ENCODE measurements at places on chromosomes 2 and 18.

DNA sequence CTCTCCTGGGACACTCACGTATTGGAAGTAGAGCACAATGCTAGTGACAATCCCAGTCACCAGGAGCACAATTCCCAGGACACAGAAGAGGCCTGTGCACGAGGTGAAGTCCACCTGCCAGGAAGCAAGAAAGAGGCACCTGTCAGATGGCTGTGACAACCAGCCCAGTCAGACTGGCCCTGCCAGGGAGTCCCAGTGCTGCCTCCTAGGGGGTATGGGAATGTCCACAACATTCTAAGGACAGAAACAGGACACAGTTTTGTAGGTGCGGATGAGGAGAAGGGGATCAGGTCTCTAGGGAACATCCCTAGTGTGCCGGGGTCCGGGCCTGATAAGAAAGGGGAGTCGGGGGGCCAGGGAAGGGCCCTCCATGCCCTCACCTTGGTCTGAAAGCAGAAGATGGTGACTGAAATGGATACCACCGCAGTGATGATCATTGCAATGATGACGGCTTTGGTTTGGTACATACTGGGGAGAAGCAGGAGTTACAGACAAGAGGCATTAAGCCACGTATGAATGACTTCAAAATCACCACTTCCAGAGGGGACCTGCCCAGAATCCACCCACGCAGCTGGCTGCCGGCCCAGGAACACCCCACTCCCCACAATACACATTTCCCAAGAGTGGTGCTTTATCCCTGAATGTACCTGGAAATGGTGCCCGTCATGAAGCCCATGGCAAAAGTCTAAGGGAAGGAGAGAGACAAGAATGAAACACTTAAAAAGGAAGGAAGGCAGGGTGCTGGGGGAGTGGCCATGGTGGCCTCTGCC is 6.9 kb downstream of the PNKD start:
- no peak for DNase-seq

DNA sequence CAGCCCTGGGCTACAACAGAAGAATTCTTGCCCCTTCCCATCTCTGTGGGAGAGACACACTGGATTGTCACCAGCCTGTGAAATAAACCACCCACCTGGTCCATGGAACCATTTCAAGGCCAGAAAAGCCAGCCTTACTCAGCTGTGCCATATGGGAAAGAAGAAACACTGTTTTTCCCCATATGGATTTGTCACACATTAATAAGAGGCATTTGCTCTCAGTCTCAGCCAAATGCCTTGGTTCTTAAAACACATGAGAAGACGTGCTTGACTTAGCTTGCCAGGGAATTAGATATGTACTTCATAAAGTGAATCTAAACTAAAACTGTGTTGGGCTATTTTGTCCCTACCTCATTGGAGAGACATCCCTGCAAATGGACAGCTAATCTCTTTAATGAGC is 308.6 kb upstream of the TNP1 start:
- DNase-seq = no peak

- DNase-seq = no peak
Measured at GRCh38 chr2:3141696-3142095, 235.9 kb downstream of the EIPR1 start.

- no peak for DNase-seq
Measured at GRCh38 chr2:217878915-217879590, 123.7 kb downstream of the TNS1 start.

DNA sequence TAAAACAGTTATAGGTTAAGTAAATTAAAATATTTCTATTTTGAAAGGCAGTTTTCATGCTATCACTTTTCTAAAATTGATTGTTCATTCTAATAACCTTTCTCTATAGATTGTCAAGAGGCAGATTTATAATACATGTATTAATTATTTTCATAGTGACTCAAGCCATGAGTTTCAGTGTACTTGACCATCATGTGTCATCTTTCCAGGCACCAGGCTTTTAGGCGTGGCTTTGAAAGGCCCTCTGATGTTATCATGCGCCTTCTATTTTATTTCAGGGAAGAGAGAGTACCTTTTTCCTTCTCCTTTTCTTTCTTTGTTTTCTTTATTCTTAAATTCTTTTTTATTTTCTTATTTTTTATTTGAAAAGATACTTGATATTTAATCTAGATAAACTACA is 128.3 kb upstream of the ETAA1 start:
- no peak for DNase-seq

DNA sequence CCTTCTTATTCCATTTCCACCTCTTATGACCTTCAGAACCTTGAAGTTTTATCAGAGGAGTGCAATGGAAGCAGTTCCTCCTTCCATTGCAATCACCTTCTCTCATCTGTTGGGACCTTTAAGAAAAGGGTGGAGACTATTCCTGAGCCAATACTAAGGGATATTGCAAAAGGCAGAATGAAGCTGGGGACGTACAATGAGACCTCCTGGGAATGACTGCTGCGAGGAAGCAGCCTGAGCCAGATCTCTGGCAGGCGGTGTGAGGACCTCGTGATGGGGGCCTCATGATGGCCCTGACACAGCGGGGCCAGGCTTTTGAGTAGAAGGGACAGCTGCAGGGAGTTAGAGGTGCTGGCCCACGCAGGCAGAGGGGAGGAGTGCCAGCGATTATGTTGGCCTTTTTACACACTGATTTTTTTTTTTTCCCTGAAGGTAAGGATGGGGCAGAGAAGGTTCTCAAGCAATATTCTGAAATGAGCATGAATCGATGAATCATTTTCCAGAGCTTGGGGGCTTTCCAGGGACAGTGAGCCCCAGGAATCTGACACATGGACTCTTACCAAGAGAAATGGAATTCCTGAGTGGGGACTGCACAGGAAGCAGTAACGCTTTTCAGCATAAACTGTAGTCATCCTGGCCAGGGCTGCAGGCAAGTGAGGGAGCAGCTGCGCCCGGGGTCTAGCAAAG is 40.0 kb upstream of the LAPTM4A start:
- DNase-seq = no peak

DNA sequence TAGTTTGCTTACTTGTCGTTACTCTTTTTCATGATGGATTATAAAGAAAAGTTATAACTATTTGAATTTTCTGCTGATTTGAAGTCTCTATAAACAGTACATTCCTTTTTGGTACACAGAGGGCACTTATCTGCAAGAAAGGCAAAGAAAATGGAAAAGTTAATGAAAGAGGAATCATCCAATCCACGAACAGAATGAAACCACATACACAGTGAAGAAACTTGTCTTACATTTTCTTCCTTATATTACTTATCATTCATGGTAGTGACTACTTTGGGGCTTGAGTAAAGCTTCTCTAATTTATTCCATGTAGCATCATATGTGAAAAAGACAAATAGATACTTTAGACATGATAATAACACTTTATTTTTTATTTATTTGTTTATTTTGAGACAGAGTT is 14.8 kb upstream of the ACTR3 start:
- no peak for DNase-seq

DNA sequence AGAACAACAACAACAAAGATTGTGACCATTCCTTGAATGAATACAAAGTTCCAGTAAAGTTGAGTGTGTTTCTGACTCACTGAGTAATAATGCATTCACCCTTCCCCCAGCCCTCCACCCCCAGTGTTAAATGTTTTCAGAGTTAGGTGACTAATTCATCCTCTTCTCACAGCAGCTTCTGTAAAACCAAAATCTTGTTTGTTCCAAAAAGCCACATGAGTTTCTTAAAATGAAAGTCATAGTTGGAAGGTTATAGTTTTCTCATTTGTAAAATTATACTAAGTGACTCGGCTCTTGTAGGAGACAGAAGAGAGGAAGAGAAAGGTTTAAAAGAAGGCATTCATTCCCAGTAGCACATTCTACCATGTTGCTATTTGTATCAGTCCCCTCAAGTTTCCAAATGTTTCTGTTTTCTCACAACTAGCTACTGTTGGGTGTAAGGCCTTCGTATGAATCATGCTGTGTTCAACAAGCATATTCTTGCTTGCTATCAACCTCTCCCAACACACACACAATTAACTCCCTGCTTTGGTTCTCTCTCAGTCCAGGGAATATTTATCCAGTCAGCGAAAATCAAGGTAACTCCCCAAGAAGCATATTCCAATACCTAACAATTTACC is 75.3 kb downstream of the MBD2 start:
- DNase-seq = peak; percentile 21

GRCh38 chr18:44342946-44343345 is 337.7 kb upstream of the SETBP1 start:
- no peak for DNase-seq

DNA sequence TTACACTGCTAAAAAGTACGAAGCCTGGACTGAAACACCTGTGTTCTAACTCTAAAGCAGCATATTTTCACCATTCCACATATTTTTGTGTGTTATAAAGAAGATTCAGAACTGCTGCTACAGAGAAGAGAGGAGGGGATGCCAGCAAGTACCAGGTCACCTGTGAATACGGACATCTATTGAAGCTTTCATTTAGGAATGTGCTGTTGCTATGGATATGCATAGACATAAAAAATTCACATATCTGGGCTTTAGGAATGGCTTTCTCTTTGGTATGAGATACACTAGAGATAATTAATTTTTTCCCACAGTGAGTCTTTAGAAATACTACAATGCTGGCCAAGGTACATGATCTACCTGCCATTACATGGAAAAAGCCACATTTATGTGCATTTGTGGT is 238.5 kb downstream of the WDR7 start:
- DNase-seq = no peak

DNA sequence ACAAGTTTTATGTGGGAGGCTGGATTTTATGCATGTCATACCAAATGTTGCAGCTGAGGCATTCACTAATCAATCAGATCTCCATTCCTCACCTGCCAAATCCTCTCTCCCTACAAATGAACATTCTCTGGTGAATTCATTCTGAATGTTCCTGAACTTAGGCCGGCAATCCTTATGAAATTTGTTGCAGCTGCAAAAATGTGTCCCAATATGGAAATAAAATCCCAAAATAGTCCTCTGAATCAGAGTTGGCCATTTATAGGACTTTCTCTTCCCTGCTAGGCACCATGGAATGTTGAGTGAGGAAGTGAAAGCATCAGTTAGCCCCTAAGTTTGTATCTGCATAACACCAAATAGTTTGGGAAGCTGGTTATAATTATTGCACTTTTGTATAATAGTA is 25.6 kb downstream of the GCA start:
- DNase-seq = no peak

GRCh38 chr2:170967553-170967952 is 38.5 kb downstream of the GORASP2 start:
- no peak for DNase-seq

DNA sequence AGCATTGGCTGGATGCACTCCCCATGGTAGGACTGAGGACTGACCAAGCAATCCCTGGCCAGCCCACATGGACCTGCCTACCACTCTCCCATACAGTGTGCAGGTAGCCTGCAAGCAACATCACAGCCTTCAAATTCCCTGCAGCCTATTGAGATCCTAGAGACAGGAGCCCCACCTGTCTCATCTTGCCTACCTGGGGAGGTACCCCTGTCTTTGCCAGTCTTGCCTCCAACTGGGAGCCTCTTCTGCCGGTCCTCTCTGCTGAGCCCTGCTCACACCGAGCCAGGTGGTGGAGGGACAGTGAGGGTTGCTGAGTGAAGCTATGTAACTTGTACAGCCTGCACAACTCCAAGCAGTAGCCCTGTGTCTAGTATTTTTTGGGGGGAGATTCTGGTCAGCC is 29.9 kb downstream of the TTC32 start:
- no peak for DNase-seq

- DNase-seq = no peak
Measured at GRCh38 chr2:134246154-134246874, 7.6 kb upstream of the MGAT5 start.

DNA sequence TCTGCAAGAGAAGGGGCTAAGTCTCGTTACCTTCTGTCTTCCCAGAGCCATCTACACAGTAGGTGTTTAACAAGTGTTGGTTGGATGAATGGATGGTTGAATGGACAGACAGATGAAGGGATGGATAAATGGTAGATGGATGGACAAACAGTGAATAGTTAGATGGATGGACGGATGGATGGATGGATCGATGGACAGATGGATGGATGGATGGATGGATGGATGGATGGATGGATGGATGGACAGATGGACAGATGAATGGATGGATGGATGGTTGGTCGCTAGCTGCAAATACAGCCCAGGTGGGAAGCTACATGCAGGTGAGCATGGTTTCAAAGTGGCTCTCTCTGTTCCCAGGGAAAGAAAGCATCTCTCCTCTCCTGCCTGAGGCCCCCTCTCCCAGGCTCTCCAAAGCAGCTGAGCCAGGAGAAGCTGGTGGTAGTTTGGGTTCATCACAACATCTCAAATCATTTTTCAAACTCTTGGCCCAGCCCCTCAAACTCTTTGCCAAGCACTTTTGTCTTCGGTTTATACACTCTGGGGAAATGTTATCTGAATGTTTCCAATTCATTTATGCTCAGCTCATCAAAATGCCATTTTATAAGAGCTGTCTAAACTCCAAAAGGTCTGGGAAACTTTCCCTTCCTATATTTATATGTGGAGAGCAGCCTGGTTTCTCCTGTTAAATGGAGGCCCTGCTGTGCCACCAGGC is 192.7 kb downstream of the ANAPC1 start:
- no peak for DNase-seq

- no peak for DNase-seq
Measured at GRCh38 chr18:39635966-39636365, 2070.4 kb upstream of the CELF4 start.

- DNase-seq = no peak
Measured at GRCh38 chr2:239780236-239780994, 244.7 kb downstream of the NDUFA10 start.

DNA sequence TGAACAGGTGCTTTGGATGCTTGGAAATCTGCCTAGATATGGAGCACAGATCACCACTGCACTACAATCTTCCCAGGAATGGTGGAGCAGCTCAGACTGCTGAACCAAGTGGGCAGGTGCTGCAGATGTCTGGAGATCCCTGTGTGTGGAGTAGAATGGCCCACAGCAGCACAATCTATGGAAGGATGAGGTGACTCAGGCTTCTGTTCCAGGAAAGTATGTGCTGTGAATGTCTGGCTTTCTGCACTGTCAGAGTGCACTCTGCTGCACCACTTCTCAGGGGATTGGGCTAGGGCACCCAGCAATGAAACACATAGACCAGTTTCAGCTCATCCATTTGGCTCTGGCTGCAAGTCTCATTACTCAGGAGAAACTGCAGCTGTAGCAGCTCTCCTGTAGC is 865.4 kb upstream of the NXPH2 start:
- no peak for DNase-seq

DNA sequence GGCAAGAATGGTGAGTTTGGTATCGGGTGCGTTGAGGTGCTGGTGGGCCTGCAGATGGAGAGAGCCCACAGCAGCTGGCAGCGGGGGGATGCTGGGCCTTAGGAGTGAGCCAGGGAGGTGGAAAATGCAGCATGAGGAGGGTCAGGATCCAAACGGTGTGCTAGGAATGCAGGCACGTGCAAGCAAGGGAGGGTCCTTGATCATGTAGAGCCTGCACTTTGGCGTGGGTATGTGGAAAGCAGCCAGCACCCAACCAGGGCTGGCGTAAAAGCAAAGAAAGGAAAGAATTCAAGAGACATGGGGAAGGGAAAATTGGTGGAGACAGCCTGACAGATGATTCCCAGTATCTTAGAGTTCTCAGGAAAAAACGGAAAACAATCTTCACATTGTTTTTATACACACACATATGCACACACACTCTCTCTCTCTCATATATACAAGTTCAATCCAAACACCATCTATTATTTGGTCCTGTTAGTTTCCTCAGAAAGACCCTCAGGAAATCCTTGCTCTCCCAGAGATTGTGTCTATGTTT is 46.3 kb downstream of the LTBP1 start:
- no peak for DNase-seq

Data from NB4 (cell line).